Panc1 (cell line): ENCODE measurements at places on chromosomes 12 and 14.
A peak's percentile ranks its signal among the peaks of the same experiment; 100 is the strongest.

DNA sequence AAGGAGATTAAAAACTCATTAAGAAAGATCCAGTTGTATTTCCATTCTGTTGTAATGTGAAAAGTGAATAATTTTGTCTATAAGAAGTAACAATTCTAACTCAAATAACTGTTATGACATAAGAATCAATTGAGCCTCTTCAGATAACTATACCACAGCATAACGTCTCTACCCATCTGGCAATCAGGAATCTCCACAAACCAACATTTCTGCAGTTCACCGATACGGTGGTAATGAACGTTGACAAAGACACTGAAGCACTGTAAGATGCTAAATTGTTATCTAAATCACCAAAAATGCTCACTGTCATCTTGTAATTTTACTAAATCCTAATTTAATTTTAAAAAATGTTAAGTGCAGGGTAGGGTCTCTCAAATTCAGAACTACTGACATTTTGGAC, 130.9 kb upstream of the USP15 start:
- DNase-seq, result no peak

DNA sequence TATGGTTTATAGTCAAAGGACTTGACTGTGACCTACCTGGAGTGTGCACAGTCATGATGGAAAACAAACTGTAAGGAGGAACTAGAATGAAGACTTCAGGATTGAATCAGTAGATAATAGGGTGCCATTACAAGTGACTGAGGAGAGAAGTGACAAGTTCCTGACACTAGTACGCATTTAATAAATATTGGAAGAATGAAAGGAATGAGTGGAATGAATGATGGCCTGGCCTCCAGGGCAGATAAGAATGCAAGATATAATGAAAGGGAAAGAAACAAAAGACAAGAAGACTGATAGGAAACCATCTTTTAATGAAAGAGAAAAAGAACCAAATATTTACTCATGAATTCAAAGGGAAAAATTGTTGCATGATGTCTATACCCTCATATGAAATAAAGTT, 44.7 kb upstream of the NEDD1 start:
- no peak for DNase-seq

GRCh38 chr14:29906256-29906870, 21.3 kb downstream of the PRKD1 start:
- peak; percentile 78 for DNase-seq

- DNase-seq, result no peak
Observed at GRCh38 chr14:89184952-89185351, 232.1 kb downstream of the FOXN3 start.

- no peak for DNase-seq
Observed at GRCh38 chr14:103362780-103363179, 22.4 kb upstream of the MARK3 start.

DNA sequence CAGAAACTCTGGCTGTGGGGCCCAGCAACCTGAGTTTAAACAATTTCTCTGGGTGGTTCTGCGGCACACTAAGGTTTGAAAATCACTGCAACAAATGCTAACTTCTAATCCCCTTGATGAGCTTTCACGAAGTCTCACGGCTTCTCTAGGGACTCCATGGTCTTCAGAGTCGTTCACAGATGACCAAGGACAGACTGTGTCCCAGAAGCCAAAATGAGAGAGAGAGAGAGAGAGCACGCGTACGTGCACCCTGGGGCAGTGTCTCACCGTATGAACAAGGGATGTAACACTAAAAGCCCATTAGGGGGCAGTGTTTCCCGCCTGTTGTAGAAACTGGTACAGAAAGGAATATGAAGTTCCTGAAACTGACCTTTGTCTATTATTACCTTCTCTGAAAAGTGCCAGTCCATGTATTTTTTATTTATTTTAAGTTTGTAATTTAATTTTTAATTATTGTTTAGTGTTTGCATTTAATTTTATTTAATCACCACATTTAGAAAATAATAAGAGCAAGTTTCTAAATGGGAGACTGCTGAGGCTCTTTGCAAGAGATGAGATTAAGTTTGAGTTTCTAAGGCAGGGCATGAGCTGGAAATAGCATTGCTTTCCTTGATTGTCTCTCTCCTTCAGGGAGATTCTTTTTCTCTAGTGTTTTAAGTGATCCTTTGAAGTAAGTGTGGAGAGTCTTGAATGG, 3.4 kb downstream of the APOLD1 start:
- DNase-seq, result no peak
